Nephron progenitor cell (in vitro differentiated cells): ENCODE measurements at places on chromosomes 4 and X.

DNA sequence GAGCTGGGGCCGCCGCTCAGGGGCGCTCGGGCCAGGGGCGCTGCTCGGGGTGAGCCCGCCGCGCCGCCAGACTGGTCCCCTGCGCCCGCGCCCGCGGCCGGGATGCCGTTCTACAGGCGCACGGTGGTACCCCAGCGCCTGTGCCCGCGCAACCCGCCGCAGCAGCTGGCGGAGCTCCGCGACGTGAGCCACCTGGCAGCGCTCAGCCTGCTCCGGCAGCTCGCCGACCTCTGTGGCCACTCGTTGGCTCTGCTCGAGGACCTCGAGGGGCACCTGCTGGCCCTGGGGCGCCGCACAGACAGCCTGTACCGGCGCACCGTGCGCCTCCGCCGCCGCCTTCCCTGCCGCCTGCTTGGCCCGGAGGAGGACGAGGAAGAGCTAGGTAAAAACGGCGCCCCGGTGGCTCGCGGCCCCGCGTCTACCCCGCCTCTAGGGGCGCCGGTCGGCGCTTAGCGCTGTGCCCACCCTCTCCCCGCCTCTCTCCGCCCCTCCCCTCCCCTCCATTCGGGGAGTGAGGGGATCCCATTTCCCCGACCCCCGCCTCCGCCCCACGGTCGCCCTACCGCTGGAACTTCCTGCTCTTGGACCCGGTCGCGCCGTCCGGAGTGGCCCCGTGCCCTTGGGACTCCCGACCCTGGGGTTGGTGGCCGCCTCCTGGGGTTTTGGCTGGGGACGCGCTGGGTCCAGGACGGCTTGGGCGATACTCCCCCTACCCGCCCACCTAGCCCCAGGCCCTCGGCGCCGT lies 513 bp downstream of the NHSL2 start:
- peak; percentile 67 for DNase-seq

- no peak for DNase-seq
Measured at GRCh38 chr4:41537292-41537890, 566 bp upstream of the LIMCH1 start.

DNA sequence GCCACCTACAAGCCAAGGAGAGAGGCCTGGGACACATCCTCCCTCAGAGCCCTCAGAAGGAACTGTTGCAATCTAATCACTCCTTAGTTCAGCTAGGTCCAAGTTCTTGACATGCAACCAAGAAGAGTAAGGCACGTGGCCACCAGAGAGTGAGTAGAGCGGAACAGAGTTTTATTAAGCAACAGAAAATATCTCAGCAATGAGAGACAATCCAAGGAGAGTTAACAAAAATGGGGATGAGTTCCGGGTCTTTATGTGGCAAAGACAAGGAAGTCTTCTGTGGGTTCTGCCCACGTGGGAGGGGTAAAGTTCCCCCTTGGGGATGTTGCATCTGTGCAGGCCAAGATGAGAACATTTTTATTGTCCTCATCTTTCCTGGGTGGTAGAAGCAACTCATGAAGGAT lies 38.5 kb upstream of the PROM1 start:
- no peak for DNase-seq

GRCh38 chrX:53715346-53715924 lies 28.9 kb upstream of the HUWE1 start:
- no peak for DNase-seq

GRCh38 chr4:18961879-18962278 lies 940.3 kb upstream of the LCORL start:
- DNase-seq: no peak

- DNase-seq: peak; percentile 3
Measured at GRCh38 chr4:79022529-79022928, 83.3 kb upstream of the PAQR3 start.

GRCh38 chr4:55437356-55437796 lies 41.6 kb downstream of the TMEM165 start:
- no peak for DNase-seq

DNA sequence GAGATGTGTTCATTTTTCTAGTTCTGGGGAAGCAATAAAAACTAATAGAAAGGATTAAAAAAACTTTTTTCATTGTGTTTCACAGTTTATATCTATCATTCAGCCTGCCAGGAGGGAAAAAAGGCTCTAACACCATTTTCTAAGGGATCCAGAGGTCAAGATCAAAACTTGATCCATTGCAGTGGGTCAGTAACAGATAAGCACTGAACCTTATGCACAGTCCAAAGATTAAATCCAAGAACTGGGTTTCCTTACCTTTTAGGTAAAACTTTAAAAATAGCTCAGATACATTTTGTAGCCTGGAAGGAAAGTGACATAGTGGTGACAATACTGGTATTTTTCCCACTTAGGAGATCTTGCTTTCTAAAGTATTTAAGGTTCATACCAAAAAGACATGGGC lies 12.7 kb downstream of the MTTP start:
- no peak for DNase-seq

- no peak for DNase-seq
Measured at GRCh38 chrX:47579537-47579936, 2.7 kb upstream of the TIMP1 start.

DNA sequence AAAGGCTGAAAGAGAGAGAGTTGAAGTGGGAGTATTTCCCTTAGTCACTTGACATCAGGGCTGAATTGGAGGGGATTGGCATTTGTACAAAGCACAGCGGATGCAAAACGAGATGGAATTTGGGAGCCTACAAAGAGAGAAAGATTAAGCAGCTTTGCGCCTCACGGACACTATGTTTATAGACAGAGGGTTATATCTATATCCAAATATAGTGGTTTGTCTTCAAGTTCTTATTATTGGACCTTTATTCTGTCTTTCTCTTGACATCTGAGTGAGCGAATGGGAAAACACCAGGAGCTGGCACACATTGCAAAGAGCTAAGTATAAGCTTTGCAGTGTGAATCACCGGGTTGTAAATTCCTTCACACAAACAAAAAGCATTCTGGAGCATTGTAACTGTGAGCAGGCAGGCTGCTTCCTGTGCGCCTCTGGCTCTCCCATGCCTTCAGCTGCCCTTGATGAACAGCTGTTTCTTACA lies 500.2 kb downstream of the STIM2 start:
- DNase-seq: no peak

- no peak for DNase-seq
Measured at GRCh38 chr4:123623611-123624010, 227.0 kb downstream of the SPRY1 start.

- DNase-seq: no peak
Measured at GRCh38 chr4:30865691-30866090, 145.5 kb downstream of the PCDH7 start.

DNA sequence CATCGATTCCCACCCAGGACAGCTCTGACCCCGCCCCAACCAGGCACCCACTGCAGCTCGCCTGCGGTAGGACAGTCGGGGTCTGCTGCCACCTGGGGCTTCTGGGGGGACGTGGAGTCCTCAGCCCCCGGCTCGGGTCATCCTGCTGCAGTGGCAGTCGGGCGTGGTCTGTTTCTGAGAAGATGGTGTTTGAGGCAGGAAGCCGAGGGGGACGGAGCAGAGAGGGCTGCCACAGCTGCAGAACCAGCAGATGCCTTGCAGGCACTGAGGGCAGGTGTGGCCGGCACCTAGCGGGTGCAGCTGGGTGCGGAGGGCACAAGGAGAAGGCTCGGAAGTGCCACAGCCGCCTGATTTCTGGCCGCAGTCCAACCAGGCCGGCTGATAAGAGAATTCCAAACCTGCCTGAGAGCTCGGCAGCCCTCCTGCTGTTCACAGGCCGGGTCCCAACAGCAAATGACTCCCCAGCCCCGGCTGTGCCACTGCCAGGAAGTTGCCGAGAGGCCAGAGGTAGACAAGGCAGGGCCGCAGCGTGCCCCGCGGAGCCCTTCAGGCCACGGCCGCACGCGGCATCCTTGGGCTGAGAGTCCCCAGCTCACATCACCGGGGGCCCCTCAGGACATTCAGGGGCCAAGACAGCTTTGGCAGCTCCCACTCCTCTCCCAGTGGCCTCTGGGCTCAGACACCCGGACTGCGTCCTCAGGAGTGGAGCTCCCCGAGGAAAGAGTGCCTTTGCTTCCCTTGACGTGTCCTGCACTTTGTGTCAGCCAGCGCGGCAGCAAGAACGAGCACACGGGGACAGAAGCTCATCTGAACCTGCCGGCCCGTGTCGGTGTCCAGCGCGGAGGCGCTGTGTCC lies 9.4 kb upstream of the CPLX1 start:
- DNase-seq: no peak

DNA sequence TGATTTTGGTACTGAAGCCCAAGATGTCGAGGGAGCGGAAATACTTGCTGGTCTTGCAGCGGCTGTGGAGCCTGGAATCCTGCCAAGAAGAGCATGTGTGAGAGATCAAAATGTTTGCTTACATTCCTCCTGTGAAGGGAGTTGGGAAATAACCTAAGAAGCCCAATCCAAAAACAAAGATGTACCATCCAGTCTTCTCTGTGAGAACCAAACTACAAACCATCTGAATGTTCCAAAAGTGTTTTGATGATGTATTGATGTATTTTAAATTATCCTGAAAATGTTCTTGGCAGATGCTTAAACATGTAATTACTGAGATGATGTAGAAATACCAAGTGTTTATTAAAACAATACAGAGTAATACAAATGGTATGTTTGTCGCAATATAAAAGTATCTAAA lies 10.1 kb upstream of the ADH1A start:
- DNase-seq: no peak
